Retina (tissue), 1 donor: ENCODE measurements at places on chromosomes 1 and 21.

- no peak for DNase-seq
Measured at GRCh38 chr1:221793439-221794078, 51.7 kb upstream of the DUSP10 start.

GRCh38 chr1:39671433-39671792 lies 494 bp downstream of the NT5C1A start:
- peak; percentile 63 for DNase-seq

DNA sequence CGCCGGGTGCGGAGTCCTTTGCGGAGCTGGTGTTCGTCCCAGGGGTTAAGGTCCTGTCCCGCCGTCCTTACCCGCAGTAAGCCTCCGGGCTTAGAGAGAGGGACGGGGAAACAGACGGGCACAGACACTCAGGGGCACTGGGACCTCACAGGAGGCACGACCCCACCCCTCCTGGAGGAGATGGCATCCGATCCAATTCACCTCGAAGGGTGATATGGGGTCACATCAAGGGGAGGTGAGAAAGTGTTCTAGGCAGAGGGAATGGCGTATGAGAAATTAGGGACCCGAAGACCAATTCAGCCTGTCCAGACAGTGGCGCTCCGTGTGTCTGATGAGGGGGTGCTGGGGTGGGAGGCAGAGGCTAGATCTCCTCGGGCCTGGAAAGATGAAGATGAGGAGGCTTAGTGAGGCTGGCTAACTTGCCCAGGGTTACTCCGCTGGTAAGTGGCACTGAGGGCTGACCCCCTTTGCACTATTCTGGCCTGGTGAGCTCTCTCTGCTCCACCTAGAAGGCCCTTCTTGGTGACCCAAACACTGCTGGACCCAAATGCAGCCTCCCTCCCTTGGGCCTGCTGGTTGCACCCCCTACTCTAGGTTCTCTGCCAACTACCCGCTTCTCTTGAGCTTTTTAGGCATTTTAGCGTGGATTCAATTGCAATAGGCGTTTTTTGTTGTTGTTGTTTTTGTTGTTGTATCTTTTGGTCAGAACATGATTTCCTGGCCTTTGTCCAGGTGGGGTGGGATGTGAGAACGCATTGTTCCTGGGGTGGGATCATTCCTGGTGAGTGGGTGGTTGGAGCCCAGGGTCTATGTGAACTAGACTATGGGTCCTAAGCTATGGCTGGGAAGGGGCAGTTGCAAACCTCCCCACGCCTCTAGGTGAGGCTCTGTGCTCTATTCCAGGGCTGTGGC lies 12.3 kb downstream of the BTBD19 start:
- DNase-seq = no peak

DNA sequence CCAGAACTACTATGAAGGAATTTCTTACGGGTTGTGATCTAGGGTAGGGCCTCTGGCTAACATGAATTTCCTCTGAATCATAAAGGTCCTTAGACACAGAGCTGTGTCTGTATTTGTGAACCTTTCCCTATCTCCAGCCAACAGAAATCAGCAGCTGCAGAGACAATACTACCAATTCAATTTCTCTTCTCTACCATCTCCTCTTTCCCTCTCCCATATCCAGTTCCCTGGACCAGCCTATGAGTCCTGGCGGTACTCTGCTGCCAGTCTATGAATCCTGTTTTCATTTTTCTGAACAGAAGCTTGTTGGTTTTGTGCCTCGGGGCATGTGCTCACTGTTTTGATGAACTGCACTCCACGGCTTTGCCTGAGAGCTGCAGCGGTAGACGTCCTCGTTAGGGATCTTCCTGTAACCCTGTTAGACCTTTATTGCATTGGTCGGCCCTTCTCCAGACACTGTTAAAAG lies 458.0 kb upstream of the VAMP3 start:
- DNase-seq = no peak
